ENCODE measurements at places on chromosomes 3 and 15. TPM values are rescaled to one million over a fixed set of nuclear protein-coding genes. Genes with fewer than 3 reads are reported as not detected.

Gene PLSCR5
- not detected for total RNA-seq

Gene STOML1
- total RNA-seq: 2.9 TPM

DNA sequence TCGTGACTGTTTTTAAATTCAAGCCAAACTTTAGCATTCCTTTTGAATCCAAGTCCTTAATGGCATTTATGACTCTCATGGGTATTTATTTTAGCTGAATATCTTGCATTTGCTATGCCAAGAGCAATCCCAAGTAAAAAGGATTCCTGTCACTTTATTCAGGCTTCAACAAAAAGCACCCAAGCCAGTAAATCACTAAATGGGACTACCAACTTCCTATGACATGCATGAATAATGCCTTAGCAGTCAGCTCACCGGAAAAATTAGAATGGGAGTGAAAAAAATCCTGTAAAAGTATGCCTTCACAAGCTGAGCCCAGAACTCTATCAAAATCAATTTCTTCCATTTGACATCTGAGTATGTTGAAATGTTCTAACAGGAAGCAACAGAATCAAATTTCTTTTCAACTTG, 1297.9 kb downstream of the ROBO2 start:
- no peak for DNase-seq

DNA sequence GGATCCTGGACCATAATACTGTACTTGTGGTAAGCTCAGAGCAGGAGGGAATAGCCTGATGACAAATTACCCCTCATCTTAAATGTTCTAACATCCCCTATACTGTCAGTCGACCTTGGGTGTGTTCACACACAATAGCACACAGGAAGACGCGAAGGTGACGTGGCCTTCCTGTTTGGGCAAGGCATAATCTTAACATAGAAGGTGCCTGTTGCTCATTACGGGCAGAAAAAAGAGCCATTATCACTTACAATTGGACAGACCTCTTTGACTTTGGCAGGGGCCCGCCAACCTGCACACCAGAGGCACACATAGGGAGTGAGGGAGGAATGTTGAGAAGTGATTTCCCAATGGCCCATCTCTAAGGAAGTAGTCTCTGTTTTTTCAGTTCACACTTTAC, 144.2 kb downstream of the ANO10 start:
- no peak for DNase-seq
